ENCODE measurements at places on chromosomes 12 and 14.

DNA sequence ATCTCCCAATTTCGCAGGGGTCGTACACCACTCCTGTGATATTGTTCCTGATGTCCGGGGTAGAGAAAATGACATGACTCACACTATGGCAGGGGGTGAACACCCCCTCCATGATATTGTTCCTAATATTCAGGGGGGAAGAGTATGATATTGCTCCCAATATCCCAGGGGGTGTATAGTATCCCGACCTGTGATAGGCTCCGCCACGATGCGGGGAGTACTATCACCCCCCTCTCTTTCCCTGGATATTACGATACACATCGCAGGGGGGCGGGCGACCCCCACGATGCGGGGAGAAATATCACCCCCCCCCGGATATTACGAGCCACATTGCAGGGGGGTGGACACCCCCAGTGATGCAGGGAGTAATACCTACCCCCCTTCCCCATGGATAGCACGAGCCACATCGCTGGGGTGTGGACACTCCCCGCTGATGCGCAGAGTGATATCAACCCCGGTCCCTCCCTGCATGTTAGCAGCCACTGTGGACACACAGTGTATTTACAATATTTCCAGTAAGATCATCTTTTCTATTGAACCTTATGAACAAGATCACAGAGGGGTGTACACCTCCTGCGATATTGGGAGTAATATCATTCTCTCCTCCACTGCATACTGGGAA, 17.7 kb downstream of the SMIM41 start:
- DNase-seq, result no peak

DNA sequence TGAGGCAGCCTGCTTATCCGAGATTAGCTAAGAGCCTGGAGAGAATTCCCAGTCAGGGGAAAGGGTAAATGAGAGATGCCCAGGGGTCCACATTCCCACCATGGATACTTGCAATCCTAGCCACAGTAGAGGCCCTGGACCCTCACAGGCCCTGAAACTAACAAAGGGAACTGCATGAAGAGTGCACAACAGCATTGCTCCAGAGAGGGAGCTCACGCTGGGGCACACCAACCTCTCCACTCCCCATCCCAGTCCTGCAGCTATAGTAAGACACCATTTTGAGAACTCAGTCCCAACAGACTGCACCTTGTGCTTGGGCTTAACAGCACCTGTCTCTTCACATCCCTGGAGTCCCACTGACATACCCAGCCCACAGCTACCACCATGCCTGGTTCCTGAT, 30.5 kb downstream of the CEP83 start:
- no peak for DNase-seq

- DNase-seq, result no peak
Observed at GRCh38 chr14:52852810-52853521, 61.6 kb upstream of the GNPNAT1 start.

GRCh38 chr12:109494348-109494881, 17.0 kb downstream of the UBE3B start:
- DNase-seq, result no peak

DNA sequence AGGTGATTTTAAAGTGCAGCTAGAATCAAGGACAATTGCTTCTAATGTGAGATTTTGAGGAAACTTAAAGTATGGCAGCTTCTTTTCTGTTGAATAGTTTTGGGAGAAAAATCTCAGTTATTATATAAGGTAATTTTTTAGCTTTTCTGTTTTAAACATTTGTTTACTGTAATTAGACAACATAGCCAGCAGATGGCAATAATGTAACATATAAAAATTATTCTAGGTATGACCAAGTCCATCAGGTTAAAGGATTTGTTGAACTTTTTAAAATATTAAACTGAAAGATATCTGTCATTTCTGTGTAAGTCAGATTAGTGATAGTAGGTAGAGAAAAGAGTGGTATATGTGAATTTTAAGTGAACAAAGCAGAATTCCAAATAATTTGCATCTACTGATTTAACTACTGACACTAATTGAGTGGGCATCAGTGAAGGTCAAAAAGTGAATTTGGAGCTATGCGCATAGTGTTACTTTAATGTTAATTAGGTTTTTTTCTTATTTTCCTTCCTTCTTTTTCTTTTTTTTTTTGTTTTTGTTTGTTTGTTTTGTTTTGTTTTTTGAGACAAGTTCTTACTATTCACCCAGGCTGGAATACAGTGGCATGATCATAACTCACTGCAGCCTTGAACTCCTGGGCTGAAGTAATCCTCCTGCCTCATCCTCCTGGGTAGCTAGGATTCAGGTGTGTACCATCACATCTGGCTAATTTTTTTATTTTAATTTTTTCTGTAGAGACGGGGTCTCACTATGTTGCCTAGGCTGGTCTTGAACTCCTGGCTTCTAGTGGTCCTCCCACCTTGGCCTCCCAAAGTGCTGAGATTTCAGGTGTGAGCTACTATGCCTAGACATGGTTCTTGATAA, 18.6 kb downstream of the PRORP start:
- no peak for DNase-seq

- no peak for DNase-seq
Observed at GRCh38 chr14:76708028-76708427, 53.2 kb upstream of the VASH1 start.

DNA sequence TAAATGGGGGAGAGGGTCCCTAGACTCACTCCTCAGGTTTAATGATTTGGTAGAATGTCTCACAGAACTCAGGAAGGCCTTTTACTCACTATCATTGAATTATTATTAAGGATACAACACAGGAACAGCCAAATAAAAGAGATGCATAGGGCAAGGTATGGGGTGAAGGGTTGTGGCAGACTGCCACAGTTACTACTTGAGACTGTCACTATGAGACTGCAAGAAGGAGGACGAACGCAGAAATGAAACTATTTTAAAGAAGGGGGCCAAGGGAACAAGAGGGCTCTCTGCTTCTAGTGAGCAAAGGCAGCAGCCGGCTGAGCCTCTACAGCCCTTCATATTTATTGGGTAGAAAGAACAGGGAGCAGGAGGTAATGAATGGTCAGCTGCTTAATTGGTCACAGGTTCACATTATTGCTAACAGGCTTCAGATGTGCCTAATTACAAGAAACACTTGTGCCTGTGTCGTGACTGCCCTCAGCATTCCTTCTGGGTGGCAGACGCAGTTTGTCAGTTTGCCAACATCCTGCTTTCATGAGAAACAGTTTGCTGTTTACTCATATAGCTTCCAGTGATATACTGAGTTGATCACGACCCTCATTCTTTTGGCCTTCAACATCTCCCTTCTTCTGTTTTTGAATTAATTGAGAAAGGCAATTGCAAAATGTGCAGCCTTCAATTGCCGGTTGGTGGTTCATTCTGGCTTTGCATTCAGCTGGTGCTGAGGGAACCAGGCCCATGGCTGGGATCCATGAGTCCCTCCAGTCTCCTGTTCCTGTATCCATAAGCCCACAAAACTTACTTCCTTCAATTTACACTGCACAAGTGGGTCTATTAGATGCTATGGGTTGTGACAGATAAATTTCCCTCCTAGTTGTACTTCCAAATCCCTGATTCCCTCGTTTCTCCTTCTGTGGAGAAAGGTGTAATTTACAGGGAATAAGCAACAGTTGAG, 82.8 kb upstream of the PLEKHG7 start:
- DNase-seq, result no peak

DNA sequence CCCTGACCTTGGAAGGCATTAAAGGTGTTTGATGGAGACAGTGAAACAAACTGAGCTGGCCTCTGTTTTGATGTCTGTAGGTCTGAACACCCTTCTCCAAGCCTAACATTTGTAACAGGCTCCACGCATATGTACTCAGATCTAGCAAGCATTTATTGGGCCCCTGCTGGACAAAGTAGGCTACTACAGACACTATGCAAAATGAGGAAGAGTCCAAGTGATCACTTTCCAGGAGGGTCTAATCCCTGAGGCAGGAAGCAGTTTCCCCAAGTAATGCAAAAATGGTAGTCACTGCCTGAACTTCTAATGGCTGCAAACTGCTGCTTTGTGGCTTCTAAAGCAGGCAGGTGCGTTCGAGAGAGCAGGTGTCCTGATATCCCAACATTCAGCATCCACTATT, 405.8 kb downstream of the MED13L start:
- DNase-seq, result no peak

GRCh38 chr12:74537707-74538385, at the start of gene ATXN7L3B:
ATXN7L3B (plus strand) TSS chr12:74537835; CDS start chr12:74538113, 278 bp downstream.
- peak; percentile 90 for DNase-seq

Measured in stimulated activated CD8-positive, alpha-beta memory T cell treated with anti-CD3 and anti-CD28 coated beads, Interleukin-7, amount 100 ng/mL, for 1 hour (primary cell).